NCI-H1436 treated with DMSO at 0.1 percent for 48 hours (cell line): ENCODE measurements at places on chromosomes 13 and 19.

DNA sequence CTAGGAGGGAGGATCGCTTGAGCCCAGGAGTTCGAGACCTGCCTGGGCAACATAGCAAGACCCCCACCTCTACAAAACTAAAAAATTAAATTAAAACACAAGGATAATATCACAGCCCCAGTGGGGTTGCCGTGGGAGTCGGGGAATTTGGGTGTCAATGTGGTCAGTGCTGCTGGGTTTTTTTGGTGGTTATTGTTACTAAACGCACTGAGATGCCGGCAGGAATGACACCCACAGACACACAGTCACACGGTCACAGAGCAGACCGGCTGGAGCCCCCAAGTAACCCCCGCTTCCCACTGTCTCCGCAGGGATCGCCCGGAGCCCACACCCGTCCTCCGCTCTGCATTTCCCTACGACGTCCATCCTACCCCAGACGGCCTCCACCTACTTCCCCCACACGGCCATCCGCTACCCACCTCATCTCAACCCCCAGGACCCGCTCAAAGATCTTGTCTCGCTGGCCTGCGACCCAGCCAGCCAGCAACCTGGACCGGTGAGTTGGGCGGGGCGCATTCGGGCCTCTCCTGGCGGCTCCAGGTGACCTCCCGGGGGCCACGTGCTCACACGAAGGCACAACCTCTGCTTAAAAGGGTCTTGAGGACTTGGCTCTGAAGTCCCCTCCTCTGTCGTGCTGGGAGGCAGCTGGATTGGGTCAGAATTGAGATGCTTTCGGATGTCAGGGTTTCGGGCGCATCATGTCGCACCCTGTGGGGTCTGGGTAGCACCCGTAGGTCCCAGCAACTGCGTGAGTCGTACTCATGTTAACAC is 28.0 kb downstream of the SMIM24 start:
- DNase-seq: no peak

DNA sequence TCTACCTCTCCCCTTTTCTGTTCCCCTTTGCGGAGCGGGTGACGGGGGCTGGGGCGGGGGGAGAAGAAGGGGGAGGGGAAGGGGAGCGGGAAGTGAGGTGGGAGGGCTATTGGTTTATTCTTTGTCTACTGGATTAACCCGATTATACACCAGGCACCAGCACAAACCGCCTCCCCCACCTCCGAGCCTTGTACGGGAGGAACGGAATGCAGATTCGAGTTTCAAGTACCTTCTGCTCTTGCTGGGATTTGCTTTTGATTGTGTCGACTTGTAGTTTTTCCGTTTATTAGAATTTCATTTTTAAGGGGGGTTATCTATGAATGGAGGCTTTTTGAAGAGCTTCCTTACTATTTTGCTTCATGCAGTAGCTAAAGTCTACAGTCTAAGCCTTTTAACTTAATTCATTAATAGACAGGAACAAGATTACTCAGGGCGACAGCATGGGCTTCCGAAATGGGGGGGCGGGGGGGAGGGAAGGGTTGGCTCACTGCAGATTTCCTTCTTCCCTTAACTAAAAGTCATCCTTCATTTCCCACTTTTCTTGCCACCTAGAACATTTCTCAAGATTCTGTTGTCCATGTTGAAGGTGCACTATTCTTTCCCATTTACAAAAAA is 937 bp upstream of the SPRY2 start:
- peak; percentile 50 for DNase-seq

DNA sequence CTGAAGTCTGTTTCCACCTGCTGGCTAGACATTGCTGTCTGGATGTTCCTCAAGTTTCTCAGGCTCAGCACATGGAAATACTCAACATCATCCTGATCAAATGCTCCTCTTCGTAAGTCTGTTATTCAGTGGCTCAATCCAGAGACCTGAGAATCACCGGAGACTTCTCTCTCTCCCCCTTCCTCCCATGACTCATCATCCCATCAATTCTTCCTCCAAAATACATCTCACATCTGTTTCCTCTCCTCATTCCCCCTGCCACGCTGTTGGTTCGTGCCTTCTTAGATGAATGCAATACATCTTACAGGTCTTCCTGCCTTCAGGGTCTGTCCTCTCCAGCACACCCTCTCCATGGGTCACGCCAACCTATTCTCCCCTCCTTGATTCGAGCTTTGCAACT is 7.4 kb upstream of the RXFP2 start:
- no peak for DNase-seq

GRCh38 chr19:28652765-28653164 is 560.2 kb downstream of the UQCRFS1 start:
- DNase-seq: no peak

DNA sequence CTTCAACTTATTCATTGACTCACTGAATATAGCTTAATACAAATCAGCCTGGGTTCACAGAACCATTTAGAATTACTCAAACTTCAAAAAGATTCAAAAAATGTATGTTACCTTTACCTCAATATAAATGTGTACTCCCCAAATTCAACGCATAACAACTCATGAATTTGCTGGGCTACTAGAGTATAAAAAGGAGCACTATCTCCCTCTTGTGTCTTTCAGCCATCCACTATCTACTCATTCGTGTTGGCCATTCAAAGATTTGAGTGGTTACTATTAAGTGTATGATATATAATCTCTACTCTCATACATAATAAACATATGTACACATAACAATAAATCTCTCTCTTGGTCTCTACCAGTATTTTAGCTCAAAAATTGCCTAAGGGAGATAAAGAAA is 20.3 kb downstream of the INTS6 start:
- DNase-seq: no peak

- DNase-seq: no peak
Observed at GRCh38 chr13:39321574-39321973, 281.4 kb downstream of the LHFPL6 start.

- DNase-seq: no peak
Observed at GRCh38 chr13:43245374-43245964, 222.1 kb downstream of the DNAJC15 start.

DNA sequence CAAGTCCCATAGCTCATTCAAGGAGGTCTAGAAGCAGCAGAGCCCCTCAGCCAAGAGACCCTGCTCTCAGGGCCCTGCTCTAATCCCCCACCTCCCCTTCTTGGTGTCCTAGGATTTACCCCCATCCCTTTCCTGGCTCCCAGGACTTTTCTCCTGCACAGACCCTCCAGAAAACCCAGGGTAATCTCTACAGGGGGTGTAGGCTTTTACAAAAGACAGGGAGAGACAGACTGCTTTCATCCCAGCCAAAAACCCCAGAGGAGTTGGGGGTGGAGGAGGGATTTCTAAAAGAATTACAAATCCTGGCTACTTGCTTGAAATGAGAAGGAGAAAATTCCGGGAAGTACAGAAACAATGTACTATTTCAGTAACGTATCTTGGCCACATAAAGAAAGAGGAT is 133.3 kb downstream of the TNFSF13B start:
- DNase-seq: no peak

DNA sequence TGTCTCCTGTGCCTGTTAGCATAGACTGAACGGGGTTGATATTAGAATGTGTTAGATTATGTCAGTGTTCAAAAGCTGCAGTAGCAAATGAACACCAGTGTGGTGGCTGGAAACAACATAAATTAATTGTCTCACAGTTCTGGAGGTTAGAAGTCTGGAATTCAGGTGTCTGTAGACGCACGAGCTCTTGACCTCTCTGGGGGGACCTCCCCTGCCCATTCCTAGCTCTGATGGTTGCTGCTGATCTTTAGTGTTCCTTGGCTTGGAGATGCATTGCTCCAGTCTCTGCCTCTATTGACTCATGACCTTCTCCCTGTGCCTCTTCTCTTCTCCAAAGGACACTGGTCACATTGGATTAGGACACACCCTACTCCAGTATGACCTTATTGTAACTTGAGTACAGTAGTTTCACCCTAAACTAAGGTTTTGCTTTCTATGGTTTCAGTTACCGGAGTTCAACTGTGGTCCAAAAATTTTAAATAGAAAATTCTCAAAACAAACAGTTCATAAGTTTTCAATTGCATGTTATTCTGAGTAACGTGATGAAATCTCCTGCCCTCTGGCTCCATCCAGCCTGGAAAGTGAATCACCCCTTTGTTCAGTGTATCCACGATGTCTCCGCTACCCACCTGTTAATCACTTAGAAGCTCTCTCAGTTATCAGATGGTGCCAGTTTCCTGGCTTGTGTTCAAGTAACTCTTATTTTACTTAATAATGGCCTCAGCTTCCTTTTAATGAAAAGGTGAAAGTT is 273.2 kb downstream of the MYO16 start:
- DNase-seq: no peak

- no peak for DNase-seq
Observed at GRCh38 chr19:41352609-41353465, 885 bp downstream of the TGFB1 start.

GRCh38 chr19:6540918-6541689 is 10.3 kb downstream of the TNFSF9 start:
- DNase-seq: no peak

DNA sequence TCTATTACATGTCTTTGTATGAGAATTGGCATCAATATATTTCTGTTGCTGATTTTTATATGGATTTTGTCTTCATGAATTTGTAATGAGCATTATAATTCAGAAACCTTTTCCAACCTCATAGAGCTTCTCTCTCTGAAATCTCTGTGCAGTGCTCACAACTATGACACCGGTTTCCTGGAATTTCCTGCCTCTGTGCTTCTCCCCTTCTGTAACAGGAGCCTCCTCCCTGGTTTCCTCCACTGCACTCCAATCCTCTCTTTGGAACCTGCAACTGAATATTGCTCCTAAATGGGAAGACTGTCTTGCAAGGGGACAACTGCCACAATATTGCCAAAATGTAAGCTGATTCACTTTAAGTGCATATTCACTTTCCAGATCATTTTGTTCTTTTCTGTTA is 1147.9 kb downstream of the UQCRFS1 start:
- DNase-seq: no peak

- DNase-seq: peak; percentile 37
Observed at GRCh38 chr19:48169578-48169938, 586 bp downstream of the LIG1 start.

- no peak for DNase-seq
Observed at GRCh38 chr13:41939398-41939797, 21.5 kb downstream of the VWA8 start.

DNA sequence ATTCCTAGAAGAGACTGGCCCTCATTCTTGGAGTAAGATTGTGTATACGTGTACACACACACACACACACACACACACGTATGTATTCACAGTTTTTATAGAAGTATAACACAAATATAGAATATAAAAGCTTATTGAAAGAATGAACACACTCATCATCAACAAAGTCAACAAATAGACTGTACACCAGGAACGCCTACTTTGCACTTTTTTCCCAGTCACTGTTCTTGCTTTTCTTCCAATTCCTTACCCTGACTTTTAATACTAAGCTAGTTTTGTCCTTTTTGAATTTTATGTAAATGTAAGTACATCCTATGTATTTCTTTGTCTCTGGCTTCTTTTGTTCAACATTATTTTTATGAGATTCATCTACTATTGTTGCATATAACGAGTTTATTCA is 264.5 kb downstream of the MAB21L1 start:
- no peak for DNase-seq

DNA sequence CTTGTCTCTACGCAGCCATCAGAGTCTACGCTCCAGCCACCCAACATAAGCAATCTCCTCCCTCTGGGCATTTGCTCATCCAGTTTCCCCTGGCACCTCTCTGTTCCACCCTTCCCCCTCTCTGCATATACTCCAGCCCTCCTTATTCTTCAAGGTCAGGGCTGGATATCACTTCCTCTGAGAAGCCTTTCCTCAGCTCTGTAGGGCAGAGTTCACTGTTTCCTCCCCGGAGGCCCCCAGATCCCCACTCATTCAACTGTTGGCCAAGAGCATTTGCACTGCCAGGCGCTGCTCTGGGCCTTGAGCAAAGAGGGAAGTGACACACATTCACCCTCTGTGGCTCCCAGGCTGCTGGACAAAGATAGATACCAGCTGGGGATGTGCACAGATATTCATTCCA is 3.3 kb downstream of the FCGRT start:
- no peak for DNase-seq

DNA sequence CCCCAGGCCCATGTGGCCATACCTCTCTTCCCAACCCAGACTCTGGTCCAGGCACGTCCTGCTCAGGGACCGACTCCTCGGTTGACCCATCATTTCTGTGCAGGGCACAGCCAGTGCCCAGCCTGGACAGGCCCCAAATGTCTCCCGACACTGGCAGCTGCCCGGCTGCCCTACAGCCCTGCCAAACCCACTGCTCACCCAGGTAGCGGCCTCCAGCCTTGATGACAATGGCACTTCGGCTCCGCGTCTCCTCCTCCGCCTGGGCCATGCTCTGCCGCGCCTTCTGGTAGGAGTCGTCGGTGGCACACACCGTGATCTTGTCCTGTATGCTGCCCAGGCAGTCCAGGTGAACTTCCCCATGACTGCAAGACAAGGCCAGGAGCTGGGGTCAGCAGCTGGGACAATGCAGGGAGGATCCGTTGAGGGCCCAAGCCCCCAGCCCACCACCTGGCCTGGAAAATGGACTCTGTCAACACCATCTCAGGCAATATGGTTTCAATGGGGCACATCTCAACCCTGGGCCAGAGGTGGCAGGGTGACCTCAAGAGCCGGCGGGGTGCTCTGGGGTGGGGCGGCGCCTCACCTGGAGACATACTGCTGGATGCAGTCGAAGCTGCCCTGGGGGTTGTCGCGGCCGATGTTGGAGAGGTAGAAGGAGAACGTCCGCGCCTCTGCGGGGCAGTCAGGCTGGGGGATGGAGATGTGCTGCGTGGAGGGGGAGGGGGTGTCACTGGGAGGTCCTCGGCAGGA is 27.5 kb upstream of the ISYNA1 start:
- DNase-seq: no peak

GRCh38 chr19:35315883-35316282 is 13.1 kb upstream of the CD22 start:
- no peak for DNase-seq

- no peak for DNase-seq
Observed at GRCh38 chr19:7789447-7789846, 26.4 kb downstream of the CLEC4M start.

GRCh38 chr19:11339254-11340098 is at the start of gene RAB3D:
Gene RAB3D, minus strand, starts transcription at chr19:11339657. Its CDS starts 2,258 bp downstream, at chr19:11337399.
- peak; percentile 86 for DNase-seq

GRCh38 chr13:44151474-44151873 is 222.2 kb upstream of the SERP2 start:
- DNase-seq: no peak

DNA sequence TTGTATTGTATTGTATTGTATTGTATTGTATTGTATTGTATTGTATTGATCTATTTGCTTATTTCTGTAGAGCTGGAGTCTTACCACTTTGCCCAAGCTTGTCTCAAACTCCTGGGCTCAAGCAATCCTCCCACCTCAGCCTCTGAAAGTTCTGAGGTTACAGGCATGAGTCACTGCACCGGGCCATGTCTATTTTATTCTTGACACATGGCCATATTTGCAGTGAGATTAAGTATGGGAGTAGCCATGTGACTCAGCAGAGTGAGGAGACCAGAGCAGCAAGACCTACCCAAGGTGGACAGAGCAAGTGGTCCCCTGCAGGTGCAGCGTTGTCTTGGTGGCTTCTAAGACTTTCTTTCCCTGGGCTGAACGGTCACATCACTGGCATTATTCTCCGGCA is 49.1 kb upstream of the UBAC2 start:
- DNase-seq: no peak
